ENCODE measurements at places on chromosomes 5 and 9.

DNA sequence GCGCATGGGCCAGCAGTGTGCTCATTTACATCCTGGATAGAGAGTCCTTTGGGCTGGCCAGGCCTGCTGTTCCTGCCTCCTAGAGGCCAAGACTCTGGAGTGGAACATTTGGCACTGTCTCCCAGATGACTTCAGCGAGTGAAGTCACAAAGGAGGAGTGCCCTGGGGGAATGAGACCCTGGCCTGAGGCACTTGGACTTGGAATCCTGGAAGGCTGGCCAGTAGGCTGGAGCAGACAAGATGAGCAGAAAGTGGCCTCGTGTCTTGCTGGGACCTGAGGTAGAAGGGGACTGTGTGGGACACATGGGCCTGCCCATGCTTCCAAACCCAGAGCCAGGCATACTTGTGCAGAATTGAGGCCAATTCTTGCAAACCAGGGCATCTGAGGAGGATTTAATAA, at the start of gene TSSK1B:
TSSK1B (minus strand) TSS at position 101 of the 400 bp plus-strand sequence. CDS start 150 bp downstream, outside the sequence.
- DNase-seq: no peak

GRCh38 chr5:10688651-10689171, 72.3 kb downstream of the DAP start:
- no peak for DNase-seq

- no peak for DNase-seq
Observed at GRCh38 chr9:105053209-105053652, 125.3 kb upstream of the ABCA1 start.

DNA sequence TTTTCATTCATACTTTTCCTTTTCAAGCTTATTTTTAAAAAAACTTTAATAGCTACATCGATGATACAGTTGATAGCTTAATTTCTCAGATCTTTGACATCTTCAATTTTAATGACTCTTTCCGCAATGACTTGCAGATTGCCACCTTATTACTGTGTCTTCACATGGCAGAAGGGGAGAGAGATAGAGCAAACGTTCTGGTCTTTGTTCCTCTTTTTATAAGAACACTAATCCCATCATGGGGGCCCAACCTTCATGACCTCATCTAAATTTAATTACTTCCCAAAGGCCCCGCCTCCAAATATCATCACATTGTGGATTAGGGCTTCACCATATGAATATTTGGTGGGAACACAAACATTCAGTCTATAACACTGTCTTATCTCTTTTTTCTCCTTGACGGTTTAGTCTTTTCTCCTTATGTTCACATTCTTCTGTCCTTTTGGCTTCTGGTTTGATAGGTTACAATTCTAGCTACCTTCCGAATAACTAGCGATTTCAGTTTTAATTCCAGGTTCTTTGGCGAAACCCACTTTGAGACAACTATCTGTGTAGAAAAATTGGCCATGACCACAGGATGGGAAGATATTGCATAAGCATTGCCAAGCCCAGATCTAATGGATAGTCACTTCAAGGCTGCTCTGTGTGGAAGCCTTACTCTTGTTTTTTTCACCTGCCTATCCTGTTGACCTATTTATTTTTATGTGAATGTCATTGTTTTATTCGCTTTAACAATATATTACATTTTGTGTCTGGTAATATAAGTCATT, 5.0 kb downstream of the ZNF189 start:
- DNase-seq: no peak

- DNase-seq: no peak
Observed at GRCh38 chr9:93702261-93702660, 125.9 kb downstream of the PHF2 start.

- DNase-seq: no peak
Observed at GRCh38 chr9:125295657-125296056, 34.0 kb downstream of the GAPVD1 start.

- DNase-seq: no peak
Observed at GRCh38 chr5:19240170-19240569, 747.8 kb downstream of the CDH18 start.

DNA sequence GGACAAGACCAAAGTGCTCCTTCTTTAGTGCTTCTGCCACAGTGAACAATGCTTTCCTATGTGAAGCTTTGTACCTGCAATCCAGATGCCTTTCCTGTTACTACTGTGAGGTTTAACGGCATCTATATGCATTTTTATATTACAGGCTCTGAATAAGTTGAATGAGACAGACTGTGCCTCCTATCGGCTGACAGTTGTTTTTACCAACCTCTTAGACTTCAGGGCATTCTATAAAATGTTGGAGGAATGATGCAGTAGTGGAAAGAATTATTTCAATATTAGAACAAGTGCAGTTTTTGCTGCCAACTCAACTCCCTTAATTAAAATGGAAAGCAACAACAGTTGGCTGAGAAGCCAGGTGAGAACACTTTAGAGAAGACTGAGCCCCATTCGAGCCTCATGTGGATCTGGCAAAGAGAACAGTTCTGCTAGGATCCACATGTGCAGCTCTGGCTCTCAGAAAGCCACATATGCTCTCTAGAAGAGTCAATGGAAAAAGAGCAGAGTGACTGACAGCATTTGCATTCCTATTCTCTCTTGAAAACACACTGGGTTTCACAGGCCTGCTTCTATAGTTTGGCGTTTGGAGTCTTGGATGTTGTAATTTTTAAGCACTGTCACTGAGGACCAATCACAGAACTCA, 147.5 kb downstream of the LURAP1L start:
- no peak for DNase-seq

DNA sequence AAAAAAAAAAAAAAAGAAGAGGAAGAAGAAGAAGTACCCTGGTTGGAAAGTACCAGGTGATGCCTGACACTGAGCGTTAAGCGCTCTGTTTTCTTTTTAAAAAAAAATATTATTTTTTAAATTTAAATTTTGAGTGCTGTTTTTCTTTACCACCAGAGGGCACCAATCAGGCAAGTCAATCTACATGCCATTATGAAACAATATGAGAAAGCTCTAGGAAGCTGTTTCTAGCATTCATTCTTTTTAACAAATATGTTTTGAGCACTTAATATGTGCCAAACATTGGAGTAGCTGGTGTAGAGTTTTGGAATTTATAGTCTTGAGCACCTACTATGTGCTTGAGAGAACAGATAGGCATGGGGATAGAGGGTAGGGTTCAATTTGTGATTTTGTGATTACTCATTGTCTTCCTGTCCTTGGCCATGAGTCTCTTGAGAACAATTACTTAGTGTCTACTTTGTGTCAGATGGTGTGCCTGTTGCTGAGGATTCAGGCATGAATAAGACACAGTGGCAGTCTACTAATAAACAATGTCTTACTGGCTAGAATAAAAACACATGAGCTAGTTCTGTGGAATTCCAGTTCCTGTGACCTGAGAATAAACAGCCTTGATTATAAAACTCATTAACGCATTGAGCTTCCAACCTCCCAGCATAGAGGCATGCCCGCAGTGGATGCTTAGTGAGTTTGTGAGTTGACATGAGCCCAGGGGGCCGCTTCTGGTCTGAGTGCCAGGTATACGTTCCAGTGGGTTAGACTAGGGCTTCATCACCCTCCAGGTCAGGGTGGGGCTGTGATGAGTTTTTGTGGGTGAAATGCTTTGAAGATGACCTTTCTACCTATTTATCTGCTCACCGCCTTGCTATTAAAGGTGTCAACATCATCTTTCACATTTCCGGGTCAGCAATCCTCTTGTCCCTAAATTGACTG, 3.0 kb upstream of the UBE2R2 start:
- DNase-seq: no peak
